ENCODE measurements at places on chromosomes 3 and 15. TPM values are rescaled to one million over a fixed set of nuclear protein-coding genes. Genes with fewer than 3 reads are reported as not detected.

The CCDC9B gene
- total RNA-seq, result 72.6 TPM

The PARP9 gene
- 16.7 TPM for total RNA-seq

The DUOX1 gene
- 0.58 TPM for total RNA-seq

The RBM6 gene
- total RNA-seq, result 61.8 TPM

The GP9 gene
- not detected for total RNA-seq

The ITIH1 gene
- total RNA-seq, result not detected

GRCh38 chr15:27828746-27829145, 270.4 kb downstream of the OCA2 start:
- DNase-seq, result peak; percentile 75
- H3K36me3 ChIP-seq, result no peaks in the 10 kb centered on the region
- H3K4me3 ChIP-seq, result no peak overlapping the region
- H3K27ac ChIP-seq, result no peak overlapping the region
- H3K4me1 ChIP-seq, result no peaks in the 10 kb centered on the region

- no peaks in the 10 kb centered on the region for H3K36me3 ChIP-seq
- no peaks in the 10 kb centered on the region for H3K27me3 ChIP-seq
- H3K27ac ChIP-seq, result no peak overlapping the region
These were observed 150.2 kb upstream of the CBLB start for GRCh38 chr3:106018929-106019550.

DNA sequence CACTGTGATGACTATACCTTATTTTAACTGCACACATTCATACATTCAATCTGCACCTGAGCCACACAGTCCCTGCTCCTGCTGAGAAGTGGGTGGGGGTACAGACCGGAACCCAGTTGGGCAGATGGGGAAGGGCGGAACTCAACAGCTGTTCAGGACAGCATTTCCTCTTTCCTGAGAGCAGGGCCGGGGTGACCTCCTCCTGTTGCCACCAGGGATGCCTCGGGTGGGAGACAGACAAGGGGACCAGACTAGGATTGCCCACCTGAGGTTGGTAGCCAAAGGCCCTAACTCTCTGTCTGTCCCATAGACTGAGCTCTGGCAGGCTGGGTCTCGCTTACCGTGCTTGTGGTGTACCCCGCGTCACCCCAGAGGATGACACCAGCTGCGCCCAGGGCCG, 3.9 kb downstream of the HYAL2 start:
- peaks cover 77% of the 10 kb centered on the region for H3K4me1 ChIP-seq
- DNase-seq, result no peak
- no peaks in the 10 kb centered on the region for H3K36me3 ChIP-seq

GRCh38 chr3:81485444-81485865, 276.0 kb downstream of the GBE1 start:
- H3K4me3 ChIP-seq, result no peak overlapping the region
- H3K27me3 ChIP-seq, result no peaks in the 10 kb centered on the region
- no peaks in the 10 kb centered on the region for H3K36me3 ChIP-seq
- peaks cover 25% of the 10 kb centered on the region for H3K4me1 ChIP-seq
- peak overlapping the region; percentile 53 for H3K27ac ChIP-seq

DNA sequence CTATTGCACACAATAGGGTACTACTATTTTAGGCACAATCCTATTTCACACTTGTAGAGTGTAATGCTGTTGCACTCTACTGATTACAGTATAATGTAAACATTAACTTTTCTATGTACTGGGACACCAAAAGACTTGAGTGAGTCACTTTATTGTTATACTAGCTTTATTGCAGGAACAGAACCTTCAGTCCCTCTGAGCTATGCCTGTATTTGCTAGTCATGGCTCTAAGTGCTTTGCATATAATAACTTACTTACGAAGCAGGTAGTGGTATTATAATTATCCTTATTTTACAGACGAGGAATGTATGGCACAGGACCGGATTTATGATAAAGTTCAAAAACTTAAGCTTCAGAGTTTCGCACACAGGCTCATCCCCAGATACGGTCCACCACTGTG, 106.6 kb upstream of the SLC6A6 start:
- H3K27ac ChIP-seq, result no peak overlapping the region
- H3K4me3 ChIP-seq, result no peak overlapping the region
- no peak for DNase-seq
- H3K36me3 ChIP-seq, result no peaks in the 10 kb centered on the region

- no peak overlapping the region for H3K4me3 ChIP-seq
- no peak for DNase-seq
- peaks cover 57% of the 10 kb centered on the region for H3K4me1 ChIP-seq
These were observed 30.7 kb downstream of the SLC6A6 start for GRCh38 chr3:14433106-14433505.

DNA sequence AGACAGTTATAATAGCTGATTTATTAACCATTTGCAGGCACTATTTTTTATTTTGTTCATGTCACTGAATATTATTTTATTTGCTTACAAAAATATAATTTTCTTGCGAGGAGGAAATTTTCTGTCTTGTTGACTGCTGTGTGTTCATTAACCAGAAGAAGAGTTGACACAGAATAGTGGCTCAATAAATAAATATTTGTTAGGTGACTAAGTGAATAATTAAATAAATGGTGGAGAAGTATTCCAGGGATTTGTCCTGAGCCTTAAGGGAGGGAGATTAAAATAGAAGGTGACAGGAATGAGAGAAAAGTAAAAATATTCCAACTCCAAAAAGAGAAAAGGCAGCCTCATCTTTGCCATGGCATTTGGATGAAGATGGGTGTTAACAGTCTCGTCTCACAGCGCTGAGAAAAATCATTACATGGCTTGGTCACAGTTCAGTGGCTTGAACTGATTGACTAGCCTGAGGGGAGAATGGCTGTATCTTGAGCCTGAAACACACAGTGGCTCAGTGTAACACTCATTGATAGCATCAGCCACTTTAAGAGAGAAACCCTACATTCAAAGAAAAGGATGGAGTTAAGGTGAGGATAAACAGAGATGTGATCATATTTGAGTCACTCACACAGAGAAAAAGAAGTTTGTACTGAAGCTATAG, 449.9 kb upstream of the NAALADL2 start:
- H3K27me3 ChIP-seq, result no peaks in the 10 kb centered on the region
- H3K4me1 ChIP-seq, result no peaks in the 10 kb centered on the region
- H3K27ac ChIP-seq, result no peak overlapping the region
- H3K4me3 ChIP-seq, result no peak overlapping the region

DNA sequence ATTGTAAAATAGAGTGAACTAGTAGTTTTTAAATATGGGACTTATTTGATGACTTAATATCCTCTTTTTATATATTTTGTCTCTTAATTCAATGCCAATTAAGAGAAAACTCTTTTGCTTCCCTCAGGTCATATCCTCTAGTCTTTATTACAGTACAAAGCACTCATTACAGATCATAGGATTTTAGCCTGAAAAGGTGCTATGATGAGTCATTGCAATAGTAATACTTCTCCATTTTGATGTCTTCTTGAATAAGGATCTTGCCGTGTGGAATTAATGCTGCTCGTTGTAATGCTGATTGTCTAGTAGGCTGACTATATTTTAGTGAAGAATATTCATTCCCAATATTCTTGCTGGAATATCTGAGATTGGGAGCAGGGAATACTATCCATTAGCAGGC, 612.2 kb upstream of the GOLIM4 start:
- no peaks in the 10 kb centered on the region for H3K4me1 ChIP-seq
- no peak overlapping the region for H3K27ac ChIP-seq
- H3K36me3 ChIP-seq, result no peaks in the 10 kb centered on the region
- H3K27me3 ChIP-seq, result no peaks in the 10 kb centered on the region
- no peak overlapping the region for H3K4me3 ChIP-seq
- no peak for DNase-seq

- peaks cover 6% of the 10 kb centered on the region for H3K4me1 ChIP-seq
- H3K27ac ChIP-seq, result no peak overlapping the region
- H3K4me3 ChIP-seq, result no peak overlapping the region
- no peaks in the 10 kb centered on the region for H3K36me3 ChIP-seq
These were observed 19.4 kb downstream of the ARPP21 start for GRCh38 chr3:35658686-35659085.

DNA sequence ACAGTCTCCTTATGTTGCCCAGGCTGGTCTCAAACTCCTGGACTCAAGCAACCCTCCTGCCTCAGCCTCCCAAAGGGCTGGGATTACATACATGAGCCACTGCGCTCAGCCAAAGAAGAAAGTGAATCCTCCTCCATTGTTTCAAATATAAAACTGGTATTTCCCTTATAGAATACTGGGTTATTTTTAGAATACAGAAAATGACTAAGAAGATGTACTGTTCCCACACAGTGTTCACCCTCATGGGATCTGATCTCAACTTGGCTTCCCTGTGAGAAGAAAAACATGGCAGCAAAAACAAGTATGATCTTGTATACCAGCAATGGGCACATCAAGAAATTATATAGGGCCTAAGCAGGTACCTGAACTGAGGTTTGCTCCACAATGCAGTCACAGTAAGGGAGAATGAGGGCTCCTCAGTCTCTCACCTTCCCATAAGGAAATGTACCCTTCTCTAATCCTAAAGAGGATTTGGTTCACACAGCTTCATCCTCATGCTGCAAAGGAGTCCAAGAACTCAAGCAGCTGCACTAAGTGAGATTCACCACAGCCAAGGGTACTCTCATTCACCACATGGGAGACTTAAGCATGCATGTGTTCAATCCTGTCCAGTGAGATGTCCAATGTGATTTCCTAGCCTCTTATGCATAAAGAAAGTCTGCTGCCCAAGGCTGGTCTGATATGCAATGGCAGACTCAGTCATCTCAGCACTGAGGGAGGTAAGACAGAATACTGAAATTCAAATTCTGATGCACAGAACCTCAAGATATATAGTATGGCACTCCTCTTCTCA, 25.8 kb downstream of the USP4 start:
- DNase-seq, result no peak
- no peaks in the 10 kb centered on the region for H3K27me3 ChIP-seq
- no peak overlapping the region for H3K27ac ChIP-seq

DNA sequence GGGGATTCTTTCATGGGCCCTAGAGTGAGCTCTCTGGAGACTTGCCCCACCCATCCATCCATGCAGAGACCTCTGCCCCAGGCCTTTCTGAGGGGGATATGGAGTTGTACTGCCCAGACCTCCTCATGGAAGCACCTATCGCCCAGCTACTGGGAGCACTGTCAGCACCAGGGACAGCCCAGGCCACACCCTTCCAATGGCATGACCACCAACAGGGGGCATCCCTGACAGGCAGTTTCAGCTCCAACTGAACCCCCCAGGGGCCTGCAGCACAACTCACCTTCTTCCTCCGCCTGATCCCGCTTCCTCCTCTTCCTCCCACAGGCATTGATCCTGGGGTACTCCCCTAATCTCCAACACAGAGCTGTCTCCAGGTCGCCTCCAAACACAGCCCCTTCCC, 21.8 kb downstream of the MRPS11 start:
- no peak overlapping the region for H3K4me3 ChIP-seq
- DNase-seq, result no peak
- no peak overlapping the region for H3K27ac ChIP-seq
- no peaks in the 10 kb centered on the region for H3K4me1 ChIP-seq
- H3K27me3 ChIP-seq, result no peaks in the 10 kb centered on the region
- H3K36me3 ChIP-seq, result peaks cover 4% of the 10 kb centered on the region

GRCh38 chr3:1773679-1774078, 325.0 kb upstream of the CNTN4 start:
- H3K27ac ChIP-seq, result no peak overlapping the region
- no peaks in the 10 kb centered on the region for H3K27me3 ChIP-seq
- H3K36me3 ChIP-seq, result no peaks in the 10 kb centered on the region

DNA sequence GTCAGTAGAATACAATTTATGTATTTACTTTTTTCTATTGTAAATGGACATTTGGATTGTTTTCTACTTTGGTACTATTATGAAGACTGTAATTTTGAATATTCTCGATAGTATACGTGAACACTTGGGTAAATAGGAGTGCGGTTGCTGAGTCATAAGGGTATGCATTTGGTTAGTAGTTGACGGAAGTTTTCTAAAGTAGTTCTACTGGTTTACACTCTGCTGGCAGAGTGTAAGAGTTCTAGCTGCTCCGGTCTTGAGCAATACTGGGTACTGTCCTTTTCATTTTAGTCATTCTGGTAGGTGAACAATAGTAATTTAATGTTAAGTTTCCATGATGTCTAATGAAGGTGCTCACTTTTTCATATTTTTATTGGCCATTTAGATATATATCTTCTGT, 70.0 kb downstream of the MEF2A start:
- no peak for DNase-seq
- no peaks in the 10 kb centered on the region for H3K27me3 ChIP-seq
- no peak overlapping the region for H3K4me3 ChIP-seq
- no peak overlapping the region for H3K27ac ChIP-seq
- peaks cover 21% of the 10 kb centered on the region for H3K4me1 ChIP-seq

DNA sequence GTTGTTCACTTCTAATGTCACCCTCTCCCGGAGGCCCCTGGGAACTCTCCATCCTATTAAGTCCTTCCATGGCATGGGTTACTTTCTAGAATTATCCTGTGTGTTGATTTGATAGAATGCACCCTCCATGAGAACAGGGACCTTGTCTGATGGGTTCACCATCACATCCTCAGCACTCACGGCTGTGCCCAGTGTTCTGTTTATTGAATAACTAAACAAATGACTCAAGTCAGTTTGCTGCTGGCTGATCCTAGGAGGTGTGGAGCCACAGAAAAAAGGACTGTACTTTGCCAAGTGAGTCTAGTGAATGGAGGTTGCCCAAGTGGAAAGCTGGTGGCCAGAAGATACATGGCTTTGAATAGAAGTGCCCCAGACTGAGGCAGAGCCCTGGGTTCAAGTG, 48.5 kb upstream of the RAB6B start:
- no peak overlapping the region for H3K4me3 ChIP-seq
- H3K4me1 ChIP-seq, result peaks cover 64% of the 10 kb centered on the region
- DNase-seq, result no peak
- no peaks in the 10 kb centered on the region for H3K27me3 ChIP-seq
- H3K36me3 ChIP-seq, result no peaks in the 10 kb centered on the region

- H3K27ac ChIP-seq, result peak within 1 kb of the TSS; percentile 93
- peaks cover 27% of the 10 kb centered on the region for H3K4me1 ChIP-seq
- no peaks in the 10 kb centered on the region for H3K27me3 ChIP-seq
These were observed at the start of gene ABHD14A for GRCh38 chr3:51974963-51975851. Gene ABHD14A, plus strand, starts transcription at chr3:51975064. Its CDS starts 72 bp downstream, at chr3:51975136.

DNA sequence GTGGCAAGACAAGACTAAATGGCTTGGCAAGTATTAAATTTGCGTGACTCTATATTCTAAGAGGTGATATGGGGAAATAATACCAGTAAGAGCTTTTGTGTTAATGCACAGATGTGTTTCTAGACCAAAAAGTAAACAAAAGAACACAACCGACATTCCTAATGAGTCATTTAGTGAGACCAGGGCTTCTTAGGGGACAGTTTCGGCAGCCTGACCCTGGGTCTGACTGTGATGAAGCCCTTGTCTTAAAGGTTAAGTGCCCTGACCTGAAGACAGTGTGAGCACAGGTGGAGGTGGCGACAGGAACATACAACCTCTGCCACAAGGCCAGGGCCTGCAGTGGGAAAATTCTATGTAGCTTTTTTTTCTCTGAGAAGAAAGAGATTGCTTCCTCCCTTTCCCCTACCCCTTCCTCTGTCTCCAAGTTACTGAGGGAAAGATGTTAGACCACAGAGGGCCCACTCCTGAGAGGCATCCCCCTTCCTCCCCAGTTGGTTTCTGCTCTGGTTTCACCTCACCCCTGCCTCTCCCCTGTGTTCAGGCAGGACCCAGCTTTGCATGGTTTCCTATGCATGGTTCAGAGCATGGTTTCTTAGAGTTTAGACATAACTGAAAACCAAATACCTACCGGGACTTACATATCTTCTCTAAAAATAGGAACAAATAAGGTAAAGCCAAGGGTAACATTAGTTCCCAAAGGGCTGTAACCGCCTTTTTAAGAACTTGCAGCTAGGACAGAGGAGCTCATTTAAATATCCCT, 24.8 kb upstream of the CMTM7 start:
- H3K27ac ChIP-seq, result no peak overlapping the region
- no peak overlapping the region for H3K4me3 ChIP-seq
- H3K36me3 ChIP-seq, result no peaks in the 10 kb centered on the region
- DNase-seq, result no peak

GRCh38 chr15:71755092-71755970, 55.0 kb upstream of the NR2E3 start:
- no peaks in the 10 kb centered on the region for H3K27me3 ChIP-seq
- H3K4me3 ChIP-seq, result no peak overlapping the region
- H3K27ac ChIP-seq, result no peak overlapping the region
- no peaks in the 10 kb centered on the region for H3K4me1 ChIP-seq
- no peak for DNase-seq
- no peaks in the 10 kb centered on the region for H3K36me3 ChIP-seq

Data from esophagus muscularis mucosa (tissue), 4 donors.